NCI-H774 (cell line): ENCODE measurements at places on chromosomes 6 and 20.

DNA sequence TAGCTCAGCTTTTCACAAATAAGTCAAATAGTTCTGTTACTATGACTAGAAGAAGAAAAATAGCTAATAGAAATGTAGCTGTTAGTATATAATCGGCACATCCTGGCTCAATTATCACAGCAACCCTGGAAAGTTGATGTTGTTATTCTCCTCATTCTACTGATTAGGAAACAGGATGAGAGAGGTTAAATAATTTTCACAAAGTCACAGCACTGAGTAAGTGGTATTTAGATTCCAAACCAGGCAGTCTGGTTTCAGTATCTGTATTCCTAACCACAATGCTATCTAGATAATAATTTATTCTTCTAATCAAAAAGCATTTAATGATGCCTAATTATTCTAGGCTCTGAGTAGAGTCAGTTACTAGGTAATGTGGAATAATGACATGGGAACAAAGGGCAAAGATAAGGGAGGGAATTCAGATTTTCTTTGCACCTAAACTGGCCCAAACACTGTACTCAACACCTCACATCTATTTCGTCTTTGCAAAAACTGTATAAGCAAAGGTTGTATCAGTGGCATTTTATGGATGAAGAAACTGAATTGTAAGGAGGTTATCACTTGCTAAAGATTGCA lies 51.3 kb downstream of the PDE7B start:
- no peak for DNase-seq

GRCh38 chr6:25898289-25898977 lies 24.4 kb upstream of the SLC17A3 start:
- no peak for DNase-seq

- no peak for DNase-seq
These were observed 34.4 kb upstream of the RNF217 start for GRCh38 chr6:124927806-124928205.

GRCh38 chr6:55260181-55260580 lies 67.1 kb upstream of the GFRAL start:
- no peak for DNase-seq

- no peak for DNase-seq
These were observed 209.8 kb upstream of the GJE1 start for GRCh38 chr6:141922898-141923297.

GRCh38 chr6:71103130-71103529 lies 146.3 kb upstream of the B3GAT2 start:
- no peak for DNase-seq

GRCh38 chr6:16904957-16905356 lies 143.7 kb upstream of the ATXN1 start:
- DNase-seq: no peak

DNA sequence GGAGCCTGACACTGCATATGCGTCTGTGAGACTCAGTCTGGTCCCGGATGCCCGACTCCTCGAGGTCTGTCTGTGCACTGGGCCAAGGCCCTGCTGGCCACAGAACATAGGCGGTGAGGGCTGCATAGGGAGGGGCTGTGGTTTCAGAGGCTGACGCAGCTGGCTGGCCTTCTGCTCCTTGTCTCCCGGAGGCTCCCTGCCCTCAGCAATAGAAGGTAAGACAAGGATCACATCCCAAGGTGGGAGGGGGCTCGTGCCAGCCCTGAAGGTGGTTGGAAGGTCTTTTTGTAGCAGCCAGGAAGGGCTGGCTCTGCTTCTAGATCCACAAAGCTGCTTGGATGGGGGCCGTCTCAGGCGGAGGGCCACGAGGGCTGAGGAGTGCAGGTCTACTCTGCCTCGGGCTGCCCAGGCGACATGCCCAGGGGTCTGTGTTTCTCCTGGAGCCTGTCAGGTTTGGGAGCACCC lies 239.8 kb upstream of the SULF2 start:
- no peak for DNase-seq

DNA sequence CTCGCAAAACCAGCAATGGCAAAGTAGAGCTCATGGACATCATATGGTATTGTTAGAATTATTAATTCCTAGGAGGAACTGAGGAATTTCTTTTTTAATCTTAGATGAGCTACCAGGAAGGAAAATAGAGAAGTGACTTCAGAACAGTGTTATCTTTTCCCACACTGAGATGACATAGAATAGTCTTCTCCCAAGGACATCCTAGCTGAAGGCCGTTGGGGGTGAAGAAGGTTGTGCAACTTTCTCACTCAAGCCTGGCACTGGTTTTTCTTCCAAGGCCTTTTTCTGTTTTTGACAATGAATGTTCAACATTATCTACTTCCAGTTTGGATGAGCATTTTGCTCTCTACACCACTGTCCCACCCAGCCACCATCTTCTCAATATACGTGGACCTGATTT lies 35.8 kb upstream of the MAS1 start:
- no peak for DNase-seq

GRCh38 chr6:158543606-158544185 lies 16.2 kb upstream of the TMEM181 start:
- no peak for DNase-seq

GRCh38 chr6:119643876-119644275 lies 294.3 kb upstream of the MAN1A1 start:
- no peak for DNase-seq

- no peak for DNase-seq
These were observed 119.3 kb downstream of the BMP7 start for GRCh38 chr20:57147185-57147584.

DNA sequence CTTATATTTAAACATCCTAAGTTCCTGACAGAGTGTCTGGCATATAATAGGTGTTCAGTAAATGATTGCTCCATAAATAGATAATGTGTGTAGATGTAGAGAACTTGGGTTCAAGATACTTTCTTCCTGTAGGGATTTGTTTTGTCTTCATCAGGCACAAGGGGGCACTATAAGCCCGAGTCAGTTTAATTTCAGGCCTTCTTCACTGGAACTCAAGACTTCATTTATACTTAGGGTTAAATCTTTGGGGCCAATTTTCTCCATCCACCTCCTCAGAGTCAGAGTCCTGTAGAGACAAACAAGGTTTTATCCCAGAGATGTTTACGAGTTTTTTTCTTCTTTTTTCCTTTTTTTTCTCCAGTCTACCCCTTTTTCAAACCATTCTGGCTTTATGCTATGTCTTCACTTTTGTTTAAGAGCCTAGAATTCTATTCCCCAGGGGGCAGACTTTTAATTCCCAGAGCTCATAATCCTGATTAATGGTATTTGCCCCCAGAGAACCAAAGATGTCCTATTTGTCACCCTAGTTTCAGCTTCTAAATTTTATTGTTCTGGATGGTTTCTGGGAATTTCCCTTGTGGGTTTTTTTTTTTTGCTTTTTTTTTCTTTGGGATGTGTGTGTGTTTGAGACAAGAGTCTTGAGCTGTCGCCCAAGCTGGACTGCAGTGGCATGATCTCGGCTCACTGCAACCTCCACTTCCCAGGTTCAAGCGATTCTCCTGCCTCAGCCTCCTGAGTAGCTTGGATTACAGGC lies 88.4 kb downstream of the HFE start:
- DNase-seq: peak; percentile 27

DNA sequence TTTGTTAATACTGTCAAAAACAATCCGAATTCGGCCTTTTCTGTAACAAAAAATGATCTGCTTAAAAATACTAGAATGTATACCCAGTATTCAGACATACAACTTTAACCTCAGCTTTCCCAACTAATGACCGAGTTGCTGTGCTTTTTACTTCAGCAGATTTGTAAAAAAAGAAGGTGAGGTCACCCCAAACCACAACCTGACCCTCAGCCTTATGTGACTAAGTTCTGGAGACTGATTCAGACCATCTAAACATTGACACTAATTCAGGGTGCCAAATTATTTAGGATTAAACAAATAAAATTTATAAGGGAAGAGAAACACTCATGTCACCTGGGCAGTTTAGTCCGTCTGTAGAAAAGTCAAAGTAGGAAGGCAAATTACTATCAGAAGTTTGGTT lies 7.7 kb downstream of the CCN6 start:
- DNase-seq: no peak

GRCh38 chr6:149896491-149896890 lies 1.4 kb downstream of the RAET1E start:
- no peak for DNase-seq

DNA sequence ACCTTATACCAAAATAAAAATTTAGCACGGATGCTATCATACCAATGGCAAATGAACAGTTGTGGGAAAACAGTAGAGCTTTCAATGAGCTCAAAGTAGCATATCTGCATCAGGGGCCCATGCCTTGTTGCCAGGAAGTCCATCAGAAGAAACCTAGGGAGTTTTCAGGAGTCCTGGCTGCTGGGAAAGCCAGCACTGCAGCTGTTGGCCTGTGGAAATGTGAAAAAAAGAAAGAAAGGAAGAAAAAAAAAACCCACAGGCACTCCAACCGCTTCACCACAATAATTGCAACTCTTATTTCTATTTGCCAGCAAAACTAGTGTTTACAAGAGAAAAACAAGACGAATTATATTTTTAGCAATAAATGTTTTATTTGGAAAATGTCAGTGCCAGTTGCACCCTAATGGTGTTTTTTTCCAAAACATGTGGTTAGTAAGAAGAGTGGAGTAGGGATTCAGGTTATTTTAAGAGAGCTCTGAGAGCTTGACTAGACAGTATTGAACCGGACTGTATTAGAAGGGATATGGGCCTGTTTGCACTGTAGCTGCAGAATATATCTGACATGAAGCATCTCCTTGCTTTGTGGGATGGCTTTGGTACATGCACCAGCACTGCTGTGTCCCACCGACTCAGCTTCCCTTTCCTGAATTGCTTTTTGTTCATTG lies 137.3 kb downstream of the CCDC170 start:
- DNase-seq: no peak

GRCh38 chr6:1997702-1998101 lies 247.7 kb downstream of the GMDS start:
- no peak for DNase-seq

- DNase-seq: no peak
These were observed 26.5 kb downstream of the LBP start for GRCh38 chr20:38372806-38373205.

- no peak for DNase-seq
These were observed 122.2 kb upstream of the FAM184A start for GRCh38 chr6:119200512-119201175.

DNA sequence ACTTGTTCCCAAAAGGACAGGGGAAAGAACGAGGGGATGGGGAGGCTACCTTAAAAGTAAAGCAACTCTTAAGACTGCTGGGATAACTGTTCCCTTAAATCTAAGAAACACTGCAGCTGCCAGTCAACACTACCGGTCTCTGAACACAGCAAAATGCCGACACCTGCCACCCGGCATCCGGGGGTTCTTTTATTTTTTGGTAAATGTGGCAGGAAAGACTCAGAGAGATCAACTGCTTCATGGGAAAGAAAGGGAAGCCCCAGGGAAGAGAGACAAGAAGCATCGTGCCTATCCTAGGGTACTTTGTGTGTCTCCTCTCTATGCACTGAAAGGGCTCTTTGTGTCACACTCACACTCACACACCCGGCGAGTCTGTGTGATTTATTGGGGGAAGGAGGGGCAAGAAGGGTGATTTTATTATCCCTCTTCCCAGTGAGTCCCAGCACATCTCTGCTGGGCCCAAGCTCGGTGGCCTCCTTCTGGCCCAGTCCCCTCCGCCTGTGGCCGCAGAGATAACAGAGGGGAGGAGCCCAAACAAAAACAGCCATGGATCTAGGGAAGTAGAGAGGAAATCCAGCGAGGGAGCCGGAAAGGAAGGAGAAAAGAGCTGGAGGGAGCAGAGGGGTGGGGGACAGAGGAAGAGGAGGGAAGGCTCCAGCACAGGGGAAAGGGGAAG lies 1.4 kb downstream of the FYN start:
- DNase-seq: peak; percentile 45

- DNase-seq: no peak
These were observed 98.3 kb upstream of the SASH1 start for GRCh38 chr6:148244217-148244935.

- no peak for DNase-seq
These were observed 101.9 kb downstream of the NFATC2 start for GRCh38 chr20:51440589-51440988.

GRCh38 chr6:13278991-13279390 lies 49.3 kb downstream of the TBC1D7 start:
- no peak for DNase-seq

GRCh38 chr20:53974785-53975555 lies 95.4 kb downstream of the BCAS1 start:
- DNase-seq: no peak

DNA sequence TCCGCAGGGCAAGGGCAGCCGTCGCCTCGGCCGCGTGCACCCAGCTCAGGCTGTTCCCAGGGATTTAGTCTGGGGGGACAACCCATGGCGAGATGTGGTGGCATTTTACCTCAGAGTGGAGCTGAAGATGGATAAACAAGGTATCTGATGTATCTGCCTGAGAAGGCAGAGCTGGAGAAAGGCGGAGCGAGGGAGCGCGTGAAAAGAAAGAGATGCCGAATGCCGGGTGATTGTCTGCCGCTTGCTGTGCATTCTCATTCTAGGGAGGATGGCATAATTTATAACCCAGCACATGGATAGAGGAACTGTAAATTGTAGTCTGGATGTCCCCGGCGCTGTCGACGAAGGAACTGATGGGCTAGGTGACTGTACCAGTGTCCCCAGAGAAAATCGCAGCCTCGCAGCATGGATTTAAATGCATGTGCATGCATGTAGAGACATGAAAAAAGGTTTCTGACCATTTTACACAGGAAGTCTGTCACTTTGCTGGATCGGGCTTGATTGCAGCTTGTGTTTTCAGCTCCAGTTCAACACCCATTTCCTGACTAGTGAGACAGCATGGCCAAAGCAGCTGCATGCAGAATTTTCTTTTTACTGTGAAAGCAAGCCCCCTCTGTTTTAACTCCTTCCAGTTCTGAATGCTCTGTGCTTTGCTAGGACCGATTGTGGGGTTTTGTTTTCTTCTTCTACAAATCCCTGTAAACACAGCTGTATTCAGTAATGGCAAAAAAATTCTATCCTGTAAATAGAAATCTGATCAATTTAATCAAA lies 149.7 kb downstream of the PRL start:
- no peak for DNase-seq

DNA sequence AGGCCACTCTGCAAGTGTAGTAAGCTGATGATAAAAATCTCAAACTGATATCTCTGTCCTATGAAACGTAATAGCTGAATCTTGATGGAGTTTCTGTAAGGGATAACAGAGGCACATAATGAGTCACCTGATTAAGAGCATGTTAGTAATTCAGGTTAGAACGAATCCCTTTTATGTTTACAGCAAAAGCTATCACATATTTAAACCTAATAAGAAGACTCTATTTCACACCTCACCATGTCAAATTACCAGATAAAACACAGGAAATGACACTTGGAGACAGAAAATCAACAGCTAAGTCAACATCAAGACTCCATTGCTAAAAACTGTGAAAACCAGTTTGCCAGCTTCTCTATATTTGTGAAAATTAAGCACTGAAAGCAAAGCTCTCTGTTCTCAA lies 11.8 kb downstream of the CST7 start:
- no peak for DNase-seq
